ENCODE measurements at places on chromosomes 2 and 18.

DNA sequence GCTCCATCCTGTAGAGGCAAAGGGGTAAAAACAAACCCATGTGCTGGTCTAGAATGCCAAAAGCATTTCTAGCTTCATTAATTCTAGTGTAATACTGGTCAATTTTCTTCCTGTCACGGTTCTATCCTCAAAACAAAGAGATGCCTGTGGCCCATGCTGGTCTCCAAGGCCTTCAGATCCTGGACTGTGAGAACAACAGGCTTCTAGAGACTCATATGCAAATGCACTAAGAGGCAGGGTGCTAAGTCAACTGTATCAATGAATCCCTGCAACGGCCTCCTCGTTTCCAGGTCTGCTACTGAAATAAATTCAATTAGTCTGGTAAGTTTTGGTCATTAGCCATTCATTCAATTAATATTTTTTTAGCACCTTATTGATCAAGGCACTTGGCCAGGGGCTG is 4.0 kb downstream of the IFT172 start:
- no peak for DNase-seq

- no peak for DNase-seq
Observed at GRCh38 chr2:158487419-158487818, 30.7 kb downstream of the PKP4 start.

DNA sequence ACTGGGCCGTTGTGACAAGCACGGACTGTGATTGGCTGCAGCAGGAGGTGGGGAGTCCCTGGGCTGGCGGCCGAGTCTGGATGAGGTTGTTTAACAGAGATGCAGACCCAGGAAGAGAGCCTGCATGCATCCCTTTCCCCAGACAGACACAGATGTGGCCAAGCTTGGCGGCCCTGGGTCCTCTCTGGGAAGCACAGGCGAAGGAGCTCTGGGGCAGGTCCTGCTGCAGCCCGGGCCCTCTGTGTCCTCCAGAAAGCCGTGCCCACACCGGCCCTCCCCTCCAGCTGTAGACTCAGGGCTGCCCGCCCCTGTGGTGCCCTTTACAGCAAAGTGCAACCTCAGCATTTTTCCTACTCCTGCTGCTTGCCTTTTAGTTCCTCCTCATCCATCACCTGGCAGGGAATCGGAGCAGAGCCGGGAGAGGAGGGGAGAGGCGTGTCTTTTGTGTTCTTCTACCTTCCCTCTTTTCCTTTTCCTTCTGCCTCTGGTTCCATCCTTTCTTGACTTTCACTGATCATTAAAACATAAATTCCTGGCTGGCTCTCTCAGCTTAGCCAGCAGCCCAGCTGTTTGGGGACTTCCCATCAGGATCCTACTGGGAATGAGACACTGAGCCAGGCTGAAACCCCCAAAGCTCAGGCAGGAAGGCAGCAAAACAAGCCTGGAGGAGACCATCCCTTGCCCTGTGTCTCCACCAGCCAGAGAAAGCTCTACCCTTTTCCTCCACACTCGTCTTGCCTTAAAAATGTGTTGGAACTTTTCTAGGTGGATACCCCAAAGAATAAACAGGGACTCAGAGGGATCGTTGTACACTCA is 75.0 kb downstream of the CTIF start:
- no peak for DNase-seq

- DNase-seq, result no peak
Observed at GRCh38 chr2:34789169-34789568, 1190.1 kb upstream of the FAM98A start.

DNA sequence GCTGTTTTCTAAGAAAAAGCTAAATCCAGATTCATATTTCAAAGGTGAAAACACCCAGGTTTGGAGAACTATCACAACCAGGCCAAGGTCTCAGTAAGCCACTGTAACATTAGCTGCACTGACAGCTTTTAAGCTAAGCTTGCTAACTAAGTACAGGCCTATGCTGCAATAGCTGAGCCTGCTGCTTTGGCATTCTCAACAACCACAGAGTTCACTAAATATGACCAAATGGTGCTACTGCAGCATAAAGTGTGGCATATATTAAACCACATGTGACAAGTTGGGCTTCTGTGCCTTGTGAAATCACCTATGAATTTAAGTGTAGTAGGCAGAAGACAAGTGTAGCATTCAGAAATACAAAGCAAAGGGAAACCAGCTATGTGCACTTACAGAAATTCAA is 206.7 kb downstream of the TCF4 start:
- DNase-seq, result no peak

- no peak for DNase-seq
Observed at GRCh38 chr2:240911641-240912265, 5.6 kb downstream of the CROCC2 start.

DNA sequence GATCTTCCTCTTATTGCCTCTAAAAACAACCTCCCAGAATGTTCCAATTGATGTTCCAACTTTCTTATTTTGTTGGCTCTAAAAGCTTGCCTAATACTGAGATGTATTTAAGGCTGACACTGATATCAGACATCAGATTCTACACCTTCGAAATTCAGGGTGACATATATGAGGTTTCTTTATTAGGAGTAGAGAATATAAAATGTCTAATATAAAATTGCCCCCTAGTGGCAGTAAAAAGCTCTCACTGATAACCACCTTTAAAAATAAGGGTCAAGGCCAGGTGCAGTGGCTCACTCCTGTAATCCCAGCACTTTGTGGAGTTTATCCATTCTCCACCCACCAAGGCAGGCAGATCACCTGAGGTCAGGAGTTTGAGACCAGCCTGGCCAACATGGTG is 789.7 kb upstream of the SLC39A10 start:
- peak; percentile 48 for DNase-seq

DNA sequence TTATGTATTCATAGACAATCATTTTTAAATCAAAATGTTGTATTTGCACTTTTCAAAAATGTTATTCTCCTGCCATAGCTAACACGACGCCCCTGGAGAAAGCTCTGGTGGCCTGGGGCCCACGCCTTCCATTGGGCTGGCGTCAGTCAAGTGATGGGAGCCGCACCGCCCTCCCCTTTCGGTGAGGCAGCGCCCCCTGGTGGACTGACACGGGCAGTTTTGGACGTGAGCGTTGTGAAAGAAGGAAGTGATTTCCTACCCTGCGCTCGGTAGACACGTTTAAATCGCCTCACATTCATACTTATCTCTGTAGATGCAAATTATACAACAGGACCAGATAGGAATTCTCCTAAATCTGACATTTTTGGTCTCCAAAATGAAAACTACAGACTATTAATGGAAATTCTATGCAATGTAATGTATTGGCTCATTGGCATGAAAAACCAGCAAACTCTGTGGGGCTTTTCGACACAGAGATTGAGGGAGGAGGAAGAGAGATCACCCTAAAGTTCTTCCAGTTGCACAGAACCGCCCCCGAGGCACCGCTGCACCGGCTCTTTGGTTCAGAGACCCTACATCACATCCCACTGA is 326.2 kb upstream of the SOX11 start:
- peak; percentile 79 for DNase-seq

- no peak for DNase-seq
Observed at GRCh38 chr2:239814116-239814860, 210.9 kb downstream of the NDUFA10 start.

- DNase-seq, result no peak
Observed at GRCh38 chr2:240427729-240428128, 7.7 kb upstream of the GPC1 start.

DNA sequence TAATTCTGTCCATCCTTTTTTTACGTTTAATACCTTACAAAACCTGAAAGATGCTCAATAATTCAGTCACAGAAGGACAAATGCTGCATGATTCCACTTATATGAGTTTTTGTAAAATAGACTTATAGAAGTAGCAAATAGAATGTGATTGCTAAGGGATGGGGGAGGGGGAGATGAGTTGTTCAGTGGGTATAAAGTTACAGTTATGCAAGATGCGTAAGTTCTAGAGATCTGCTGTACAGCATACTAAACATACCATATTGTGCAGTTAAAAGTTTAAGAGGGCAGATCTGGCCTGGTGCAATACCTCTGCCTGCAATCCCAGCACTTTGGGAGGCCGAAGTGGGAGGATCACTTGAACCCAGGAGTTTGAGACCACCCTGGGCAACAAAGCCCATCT is 78.8 kb downstream of the TET3 start:
- DNase-seq, result no peak

DNA sequence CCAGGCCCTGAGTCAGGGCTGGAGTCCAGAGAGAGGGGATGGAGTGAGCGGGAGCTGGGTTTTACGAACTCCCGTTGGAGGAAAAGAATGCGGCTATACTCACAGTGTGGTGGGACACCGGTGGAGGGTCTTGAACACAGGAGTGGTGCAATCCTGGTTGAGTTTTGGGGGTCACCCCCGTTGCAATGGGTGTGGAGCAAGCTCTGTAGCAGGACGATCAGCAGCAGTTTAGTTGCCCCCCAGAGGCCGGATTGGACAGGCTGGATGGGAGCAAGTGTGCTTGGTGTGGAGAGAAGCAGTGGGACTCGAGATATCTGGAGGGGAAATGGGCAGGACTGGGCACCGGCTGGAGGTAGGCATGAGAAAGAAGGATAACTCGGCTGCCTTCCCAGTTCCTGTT is 72.3 kb upstream of the TWIST2 start:
- DNase-seq, result no peak

- no peak for DNase-seq
Observed at GRCh38 chr2:195468771-195469170, 188.3 kb upstream of the SLC39A10 start.

DNA sequence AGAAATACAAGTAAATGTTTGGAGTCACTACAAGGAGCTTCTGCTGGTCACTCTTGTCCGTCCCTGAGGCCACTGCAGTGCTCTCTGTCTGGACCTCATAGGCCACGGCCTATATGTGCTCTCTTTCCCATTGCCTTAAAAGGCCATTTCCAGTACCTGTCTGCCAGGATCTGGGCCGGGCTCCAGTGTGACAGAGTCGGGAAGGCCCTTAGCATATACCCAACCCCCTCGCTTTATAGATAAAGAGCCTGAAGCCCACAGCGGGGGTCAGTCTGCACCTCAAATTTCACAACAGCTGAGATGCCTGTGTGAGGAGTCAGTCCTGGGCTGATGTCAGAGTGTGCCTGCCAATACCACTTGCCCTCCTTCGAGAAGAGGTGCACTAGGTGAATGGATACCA is 39.9 kb downstream of the ADD2 start:
- DNase-seq, result no peak

- DNase-seq, result no peak
Observed at GRCh38 chr18:34550902-34551301, 159.2 kb upstream of the DTNA start.

GRCh38 chr2:19868701-19869580 is 32.8 kb downstream of the TTC32 start:
- DNase-seq, result no peak

GRCh38 chr2:47265158-47265557 is 110.0 kb upstream of the STPG4 start:
- no peak for DNase-seq

- no peak for DNase-seq
Observed at GRCh38 chr2:10338270-10339188, 35.8 kb downstream of the HPCAL1 start.

DNA sequence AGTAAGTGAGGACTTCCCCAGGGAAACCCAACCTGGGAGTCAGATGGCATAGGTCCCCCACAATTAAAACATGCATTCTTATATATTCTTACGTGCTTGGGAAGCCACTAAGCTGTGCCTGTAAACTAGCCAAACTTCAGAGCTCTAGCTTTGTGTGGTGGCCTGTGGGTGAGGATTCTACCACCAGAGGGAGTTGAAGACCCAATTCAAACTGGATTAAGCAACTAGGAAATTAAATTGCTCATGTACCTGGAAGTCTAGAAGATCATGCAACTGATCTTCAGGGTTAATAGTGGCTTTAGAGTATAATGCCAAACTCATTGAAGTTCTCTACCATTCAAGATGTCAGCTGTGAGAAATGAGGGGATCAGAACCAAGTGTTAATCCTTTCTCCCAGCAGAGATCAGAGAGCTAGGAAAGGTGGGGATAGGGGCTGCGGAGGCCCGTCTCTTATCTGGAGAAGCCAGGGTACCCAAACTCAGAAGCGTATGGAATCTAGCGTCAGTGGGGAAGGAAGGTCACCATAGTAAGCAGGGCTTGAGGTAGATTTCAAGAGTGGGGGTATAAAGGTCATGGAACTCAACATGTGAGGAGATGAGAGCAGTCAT is 53.2 kb upstream of the CCDC85A start:
- DNase-seq, result peak; percentile 36

DNA sequence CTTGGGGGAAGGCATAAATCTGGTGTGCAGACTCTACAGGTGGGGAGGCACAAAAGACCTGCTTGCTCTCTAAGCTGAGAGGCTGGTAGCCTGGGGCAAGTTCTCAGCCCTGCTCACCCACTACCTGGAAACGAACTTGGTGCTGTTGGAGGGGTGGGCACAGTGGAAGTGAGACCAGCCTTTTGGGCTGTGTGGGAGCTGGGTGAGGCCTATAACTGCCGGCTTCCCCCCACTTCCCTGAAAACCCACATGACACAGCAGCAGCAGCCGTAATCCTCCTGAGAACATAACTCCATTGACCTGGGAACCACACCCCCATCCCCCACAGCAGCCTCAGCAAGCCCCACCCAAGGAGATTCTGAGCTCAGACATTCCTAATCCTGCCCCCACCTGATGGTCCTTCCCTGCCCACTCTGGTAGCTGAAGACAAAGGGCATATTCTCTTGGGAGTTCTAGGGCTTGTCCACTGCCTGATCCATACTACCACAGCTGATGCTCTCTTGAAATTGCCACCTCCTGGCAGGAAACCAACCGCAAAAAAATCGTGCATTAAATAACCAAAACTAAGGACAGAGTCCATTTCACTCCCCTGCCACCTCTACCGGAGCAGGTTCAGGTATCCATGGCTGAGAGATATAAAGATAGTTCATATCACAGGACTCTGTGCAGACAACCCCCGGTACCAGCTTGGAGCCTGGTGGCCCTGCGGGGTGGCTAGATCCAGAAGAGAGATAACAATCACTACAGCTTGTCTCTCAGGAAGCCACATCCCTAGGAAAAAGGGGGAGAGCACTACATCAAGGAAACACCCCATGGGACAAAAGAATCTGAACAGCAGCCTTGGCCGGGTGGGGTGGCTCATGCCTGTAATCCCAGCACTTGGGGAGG is 178.1 kb downstream of the NDUFA10 start:
- no peak for DNase-seq

DNA sequence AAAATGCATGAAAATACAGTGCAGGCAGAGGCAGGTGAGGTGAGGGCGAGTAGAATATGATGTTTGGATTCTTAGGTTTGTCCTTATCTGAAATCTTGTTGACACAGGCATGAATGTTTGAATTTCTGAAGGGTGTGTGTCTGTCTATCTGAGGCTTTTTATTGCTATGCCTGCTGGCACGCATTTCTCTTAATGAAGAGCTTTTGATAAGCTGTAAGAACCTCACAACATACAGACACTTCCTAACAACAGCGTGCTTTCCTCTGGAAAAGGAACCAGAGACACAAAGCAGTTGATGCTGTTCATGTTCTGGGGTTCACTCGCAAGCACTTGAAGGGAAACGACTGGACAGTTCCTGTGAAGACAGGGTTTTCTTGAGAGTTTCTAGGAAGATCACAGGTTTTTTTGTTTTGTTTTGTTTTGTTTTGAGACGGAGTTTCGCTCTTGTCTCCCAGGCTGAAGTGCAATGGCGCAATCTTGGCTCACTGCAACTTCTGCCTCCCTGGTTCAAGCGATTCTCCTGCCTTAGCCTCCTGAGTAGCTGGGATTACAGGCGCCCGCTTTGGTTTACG is 33.3 kb upstream of the CABLES1 start:
- DNase-seq, result no peak

GRCh38 chr2:181806039-181806392 is 85.5 kb upstream of the ITPRID2 start:
- DNase-seq, result no peak

All from ACHN (cell line).